ENCODE measurements at places on chromosomes 7 and 10.

- DNase-seq = no peak
These were observed 402.3 kb upstream of the PCDH15 start for GRCh38 chr10:55203319-55203718.

- no peak for DNase-seq
These were observed 3.6 kb downstream of the PAX2 start for GRCh38 chr10:100749059-100749308.

DNA sequence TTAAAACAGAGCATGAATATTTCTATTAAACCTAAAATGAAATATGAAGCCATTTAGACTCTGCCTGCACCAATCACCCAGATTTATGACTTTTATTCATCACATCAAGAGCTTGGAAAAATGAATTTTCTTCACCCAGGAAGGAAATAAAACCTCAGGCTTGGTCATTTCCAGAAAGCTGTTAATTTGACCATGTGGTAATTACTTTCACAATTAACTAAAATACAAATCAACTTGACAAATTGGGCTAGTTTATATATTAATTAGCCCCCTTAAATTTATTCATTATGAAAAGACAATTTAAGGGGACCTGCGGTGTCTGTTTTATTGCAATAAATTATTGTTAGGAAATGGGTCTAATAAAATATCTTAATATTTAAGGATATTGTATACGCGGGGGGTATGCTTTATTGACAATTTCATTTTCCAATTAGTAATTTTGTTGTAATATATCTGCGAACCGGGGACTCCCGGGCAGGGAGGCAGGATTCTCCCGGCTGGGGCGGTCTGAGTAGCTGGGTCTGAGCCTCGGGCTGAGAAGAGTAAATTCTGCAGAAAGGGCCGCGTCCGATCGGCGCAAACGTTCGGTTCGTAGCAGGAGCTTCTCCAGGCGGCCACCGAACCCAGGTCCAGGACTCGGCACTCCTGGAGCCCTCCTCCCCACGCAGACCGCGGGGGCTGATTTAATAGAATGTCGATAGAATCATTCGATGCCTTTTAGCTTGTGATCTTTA is 9.4 kb upstream of the MNX1 start:
- no peak for DNase-seq

- DNase-seq = peak; percentile 30
These were observed 74.2 kb downstream of the MALSU1 start for GRCh38 chr7:23373151-23374004.

- DNase-seq = no peak
These were observed 61.5 kb downstream of the RAMP3 start for GRCh38 chr7:45219130-45219529.

DNA sequence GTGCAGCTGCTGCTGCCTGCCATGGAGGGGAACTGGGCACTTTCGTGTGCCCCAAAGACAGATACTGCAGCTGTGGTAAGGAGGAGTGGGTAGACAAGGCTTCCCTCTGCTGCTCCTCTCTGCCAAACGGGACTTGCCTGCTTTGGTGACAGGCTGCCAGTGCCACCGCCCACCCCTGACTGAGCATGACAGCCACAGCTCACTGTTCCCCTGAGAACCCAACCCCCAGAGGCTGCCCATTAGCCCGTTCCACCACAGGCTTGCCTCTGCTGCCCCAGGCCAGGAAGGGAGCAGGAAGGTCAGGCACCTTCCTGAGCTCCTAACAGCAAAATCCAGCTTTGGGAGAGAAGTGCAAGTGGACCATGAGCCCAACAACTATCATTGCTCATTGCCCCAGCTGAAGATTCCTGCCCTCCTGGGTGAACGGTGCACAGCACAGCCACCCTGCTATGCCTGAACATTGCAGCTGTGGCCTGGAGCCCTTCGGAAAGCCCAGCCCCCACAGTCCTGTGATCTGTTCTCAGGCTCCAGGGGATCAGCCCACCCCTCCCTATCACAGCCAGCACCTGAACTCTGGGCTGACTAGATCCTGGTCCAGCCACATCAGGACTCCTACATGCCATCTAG is 58.7 kb upstream of the ANTXRL start:
- DNase-seq = no peak

DNA sequence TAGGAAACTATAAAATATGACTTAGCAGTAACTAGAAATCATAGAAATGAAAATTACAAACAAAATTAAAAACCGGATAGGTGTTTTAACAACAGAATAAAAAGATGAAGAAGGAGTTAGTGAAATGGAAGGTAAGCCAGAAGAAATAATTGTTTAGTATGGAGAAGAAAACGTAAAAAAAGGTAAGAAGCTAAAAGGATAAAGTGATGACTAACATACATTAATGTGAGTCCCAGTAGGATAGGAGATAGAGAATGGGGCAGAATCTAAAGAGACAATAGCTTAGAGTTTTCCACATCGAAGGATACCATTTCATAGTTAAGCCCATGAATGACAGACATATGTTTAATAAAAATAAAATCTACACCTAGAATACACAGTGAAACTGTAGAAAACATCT is 25.3 kb downstream of the GTF2I start:
- DNase-seq = no peak

Data from activated CD4-positive, alpha-beta T cell treated with anti-CD3 and anti-CD28 coated beads for 24 hours (primary cell).